Posterior cingulate gyrus (tissue), 11 donors: ENCODE measurements at places on chromosomes 5 and 9.

- DNase-seq = no peak
Measured at GRCh38 chr5:168800701-168801100, 221.5 kb upstream of the PANK3 start.

- no peak for DNase-seq
Measured at GRCh38 chr5:89343666-89344065, 460.7 kb upstream of the MEF2C start.

DNA sequence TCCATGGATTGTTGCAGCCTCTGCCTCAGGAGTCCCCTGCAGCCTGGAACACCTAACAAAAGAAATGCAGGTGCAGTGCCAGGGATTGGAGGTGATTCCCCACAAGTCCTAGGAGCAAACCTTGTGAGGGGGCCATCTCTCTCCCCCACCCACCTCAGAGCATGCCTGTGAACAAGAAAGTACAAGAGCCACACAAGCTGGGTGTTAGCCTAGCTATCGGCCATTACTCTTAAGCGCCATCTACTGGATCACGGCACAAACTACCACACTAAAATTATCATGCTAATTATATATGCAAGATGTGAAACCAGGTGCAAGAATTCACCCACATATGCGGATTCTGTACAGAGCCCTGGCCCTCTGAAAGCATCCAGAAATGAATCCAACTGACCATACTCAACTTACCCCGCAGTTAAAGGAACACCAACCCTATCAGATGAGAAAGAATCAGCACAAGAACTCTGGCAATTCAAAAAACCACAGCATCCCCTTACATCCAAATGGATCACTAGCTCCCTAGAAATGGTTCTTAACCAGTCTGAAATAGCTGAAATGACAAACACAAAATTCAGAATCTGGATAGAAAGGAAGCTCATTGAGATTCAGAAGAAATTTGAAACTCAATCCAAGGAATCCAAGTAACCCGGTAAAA is 16.5 kb upstream of the PRSS3 start:
- no peak for DNase-seq

- no peak for DNase-seq
Measured at GRCh38 chr9:127634698-127635097, 22.6 kb downstream of the STXBP1 start.

DNA sequence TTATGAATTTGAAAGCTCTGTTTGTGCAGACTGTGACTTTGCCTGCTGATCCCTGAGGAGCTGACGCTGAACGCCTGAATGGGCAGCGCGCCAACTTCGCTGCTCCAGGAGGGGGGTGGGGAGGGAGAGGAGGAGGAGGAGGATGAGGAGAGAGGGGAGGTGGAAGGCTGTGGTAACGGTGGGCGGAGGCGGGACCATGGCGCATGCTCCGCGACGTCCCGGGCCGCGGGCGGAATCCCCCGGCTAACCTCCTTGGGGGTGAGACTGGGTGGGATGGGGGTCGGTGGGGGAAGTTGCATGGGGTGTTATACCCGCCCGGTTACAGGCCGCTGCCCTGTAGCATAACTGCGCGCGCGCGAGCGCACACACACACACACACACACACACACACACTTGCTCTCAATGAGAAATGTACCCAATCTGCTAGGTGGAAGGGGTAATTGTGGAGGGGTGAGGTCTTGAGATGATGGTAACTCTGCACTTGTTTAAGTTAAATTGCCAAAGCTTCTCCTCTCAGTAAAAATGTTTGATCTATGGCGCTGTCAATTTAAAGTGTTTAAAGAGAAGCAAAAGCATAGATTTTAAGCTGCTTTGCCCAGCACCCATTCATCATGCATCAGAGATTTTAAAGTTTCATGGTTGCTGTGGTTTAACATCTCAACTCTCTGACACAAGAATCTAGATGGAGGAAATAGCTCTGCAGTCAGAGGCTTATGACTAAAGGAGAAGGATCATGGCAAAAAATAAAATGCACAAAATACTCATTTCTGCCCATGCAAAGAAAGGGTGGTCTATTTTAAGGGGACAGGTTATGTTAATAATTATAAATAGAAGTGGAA is 76.6 kb upstream of the TBCA start:
- DNase-seq = peak; percentile 72

GRCh38 chr9:135265931-135266330 is 178.5 kb downstream of the OLFM1 start:
- DNase-seq = no peak

DNA sequence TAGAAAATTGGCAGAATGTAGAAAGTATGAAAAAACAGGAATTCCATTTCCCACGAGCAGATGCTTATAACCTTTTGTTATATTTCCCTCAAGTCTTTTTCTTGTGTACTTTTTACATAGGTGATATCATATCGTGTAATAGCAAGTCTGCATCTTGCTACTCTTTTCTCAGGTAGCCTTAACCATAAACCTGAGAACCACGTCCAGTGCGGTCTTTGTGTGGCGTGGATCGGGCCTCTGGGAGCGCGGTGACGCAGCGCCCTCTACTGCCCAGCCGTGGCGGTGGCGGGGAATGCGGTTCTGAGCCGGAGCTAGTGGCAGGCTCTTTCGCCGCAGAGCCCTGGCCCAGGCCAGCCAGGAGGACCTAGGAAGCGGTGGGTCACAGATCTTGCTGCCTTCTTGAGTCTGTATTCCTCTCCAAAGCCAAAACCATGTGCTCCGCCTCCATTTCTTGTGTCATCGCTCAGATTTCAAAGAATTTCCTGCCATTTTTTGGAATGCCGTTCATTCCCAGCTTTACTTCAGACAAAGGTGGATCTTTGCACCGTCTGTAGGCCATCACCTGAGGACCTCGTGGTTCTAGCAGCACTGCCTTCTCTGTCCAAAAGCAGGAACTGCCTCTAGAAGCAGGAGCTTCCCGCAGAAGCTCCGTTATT is 71.9 kb downstream of the MVB12B start:
- peak; percentile 98 for DNase-seq

- DNase-seq = no peak
Measured at GRCh38 chr5:132179405-132179804, 48.2 kb downstream of the P4HA2 start.

DNA sequence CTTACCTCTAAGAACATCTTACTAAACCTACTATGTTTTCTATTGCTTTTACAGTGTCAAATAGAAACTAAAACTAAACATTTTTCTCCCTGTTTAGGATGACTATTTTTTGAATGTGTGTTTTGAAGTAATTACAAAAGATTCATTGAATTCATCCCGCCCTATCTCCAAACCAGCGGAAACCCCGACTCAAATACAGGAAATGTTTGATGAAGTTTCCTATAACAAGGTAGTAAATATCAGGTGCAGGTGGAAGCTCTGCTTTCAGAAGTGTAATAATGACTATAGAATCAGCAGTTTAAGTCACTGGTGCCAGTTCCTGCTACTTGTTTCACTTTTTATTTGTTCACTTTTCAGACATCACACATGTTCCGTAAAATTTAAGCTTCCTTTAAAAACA is 20.0 kb downstream of the ERAP2 start:
- DNase-seq = no peak

DNA sequence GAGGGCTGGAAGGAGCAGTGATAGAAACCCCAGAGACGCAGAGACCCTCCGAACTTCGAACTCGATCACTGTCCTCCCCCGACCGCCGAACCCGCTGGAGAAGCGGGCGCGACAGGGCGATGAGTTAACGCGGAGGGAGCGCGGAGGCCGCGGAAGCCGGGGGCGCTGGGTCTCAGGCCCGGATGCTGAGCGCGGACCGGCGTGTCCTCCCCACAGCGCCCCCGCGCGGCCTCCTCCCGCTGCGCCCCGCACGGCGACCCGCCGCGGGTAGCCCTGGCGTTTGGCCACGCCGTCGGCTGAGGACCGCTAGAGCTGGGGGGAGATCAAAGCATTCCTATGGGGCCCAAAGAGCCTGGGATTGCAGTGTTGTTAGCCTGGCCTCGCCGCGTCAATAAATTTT is 7.7 kb upstream of the DMRT2 start:
- DNase-seq = no peak

DNA sequence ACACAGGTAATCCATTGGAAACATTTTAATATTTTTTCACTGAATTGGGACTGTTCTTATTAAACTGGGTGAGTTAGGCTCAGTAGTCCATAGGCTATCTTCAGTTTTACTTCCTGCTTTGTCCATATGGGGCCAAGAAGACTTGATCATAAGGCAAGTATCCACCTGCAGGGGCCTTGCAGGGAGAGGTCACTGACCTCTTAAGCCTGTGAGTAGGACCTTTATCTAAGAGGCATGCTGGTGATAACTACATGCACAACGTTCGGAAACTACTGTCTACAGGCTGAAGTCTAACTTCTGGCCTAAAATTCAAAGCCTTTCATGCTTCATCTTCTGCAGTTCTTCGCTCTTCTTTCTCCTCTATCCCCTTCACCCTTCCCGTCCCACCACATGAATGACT is 60.1 kb upstream of the GRHPR start:
- no peak for DNase-seq

DNA sequence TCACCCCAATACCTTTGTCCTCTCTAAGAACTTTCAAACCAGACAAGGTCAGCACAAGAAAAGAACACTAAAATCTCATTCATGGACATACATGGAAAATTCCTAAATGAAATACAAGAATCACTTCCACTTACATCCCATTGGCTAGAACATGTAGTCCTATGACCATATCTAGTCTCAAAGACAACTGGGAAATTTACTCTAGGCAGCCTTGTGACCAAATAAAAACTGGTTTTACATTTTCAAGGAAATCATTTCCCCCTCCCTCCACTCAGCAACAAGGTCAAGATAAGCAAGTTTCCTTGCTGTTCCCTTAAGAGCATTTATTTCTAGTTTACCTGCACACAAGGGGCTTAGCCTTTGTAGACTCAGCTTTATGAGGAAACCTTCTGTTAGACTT is 20.3 kb upstream of the SERINC5 start:
- no peak for DNase-seq

DNA sequence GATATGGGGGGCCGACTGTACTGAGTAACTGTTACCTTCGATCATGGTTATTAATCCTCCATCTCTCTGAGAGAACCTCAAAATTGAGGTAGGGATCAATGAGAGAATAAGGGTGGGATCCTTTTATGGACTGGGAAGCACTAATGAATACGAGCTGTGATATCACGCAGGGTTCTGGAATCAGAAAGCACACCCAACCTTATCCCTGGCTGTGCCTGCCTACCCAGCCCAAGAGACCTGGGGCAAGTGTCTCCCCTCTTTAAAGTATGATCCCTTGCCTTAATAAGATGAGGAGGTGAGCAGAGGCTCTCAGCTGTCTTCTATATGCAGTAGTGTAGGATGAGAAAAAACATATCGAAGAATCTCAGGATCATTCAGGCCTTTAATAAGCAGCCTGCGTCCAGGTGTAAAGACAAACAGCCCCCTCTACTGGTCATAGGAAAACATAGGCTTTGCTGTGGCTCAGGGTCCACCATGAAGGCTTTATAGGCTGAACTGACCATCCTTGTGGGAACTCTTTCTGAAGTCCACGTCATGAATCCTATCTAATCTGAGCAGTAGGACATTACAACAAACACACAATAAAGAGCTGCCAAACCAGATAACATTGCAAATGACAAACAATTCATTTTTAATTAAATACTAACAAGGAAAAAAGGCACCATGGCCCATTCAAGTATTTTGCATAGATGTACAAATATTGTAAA is 16.8 kb downstream of the NIPAL4 start:
- no peak for DNase-seq
